Stimulated activated CD4-positive, alpha-beta T cell treated with anti-CD3 and anti-CD28 coated beads, Interleukin-1b, Interleukin-23, amount 100 ng/mL, for 1 hour (primary cell): ENCODE measurements at places on chromosomes 12 and 14.

DNA sequence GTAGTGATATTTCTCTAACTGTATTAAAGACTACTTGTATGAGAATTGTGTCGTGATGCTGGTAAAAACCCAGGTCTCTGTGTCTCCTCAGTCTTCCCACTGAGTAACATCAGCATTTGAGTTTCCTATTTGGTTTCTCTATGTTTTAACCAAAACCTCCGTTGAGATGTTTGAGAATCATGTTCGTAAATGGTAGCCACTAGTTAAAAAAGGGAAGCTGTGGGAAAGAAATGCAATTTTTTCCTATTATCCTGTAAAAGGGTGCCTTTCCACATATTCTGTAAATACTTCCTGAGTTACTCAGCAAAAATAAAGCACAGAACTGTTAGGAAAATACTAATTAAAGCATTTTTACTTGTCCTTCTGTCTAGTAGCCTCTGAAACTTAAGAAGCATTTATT lies 7.0 kb downstream of the CLEC1B start:
- no peak for DNase-seq

DNA sequence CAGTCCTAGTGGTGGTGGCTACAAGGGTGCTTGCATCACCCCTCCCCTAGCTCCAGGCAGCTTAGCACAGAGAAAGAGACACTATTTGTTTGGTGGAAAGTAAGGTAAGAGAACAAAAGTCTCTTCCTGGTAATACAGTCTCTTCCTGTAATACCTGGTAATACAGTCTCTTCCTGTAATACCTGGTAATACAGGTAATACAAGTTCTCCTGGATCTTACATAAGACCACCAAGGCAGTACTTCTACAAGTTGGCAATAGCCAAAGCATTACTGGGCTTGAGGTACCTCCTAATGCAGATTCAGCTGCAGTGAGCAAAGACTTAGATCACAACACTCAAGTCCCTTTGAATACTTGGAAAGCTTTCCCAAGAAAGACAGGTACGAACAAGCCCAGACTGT lies 77.0 kb downstream of the CATSPERB start:
- no peak for DNase-seq

DNA sequence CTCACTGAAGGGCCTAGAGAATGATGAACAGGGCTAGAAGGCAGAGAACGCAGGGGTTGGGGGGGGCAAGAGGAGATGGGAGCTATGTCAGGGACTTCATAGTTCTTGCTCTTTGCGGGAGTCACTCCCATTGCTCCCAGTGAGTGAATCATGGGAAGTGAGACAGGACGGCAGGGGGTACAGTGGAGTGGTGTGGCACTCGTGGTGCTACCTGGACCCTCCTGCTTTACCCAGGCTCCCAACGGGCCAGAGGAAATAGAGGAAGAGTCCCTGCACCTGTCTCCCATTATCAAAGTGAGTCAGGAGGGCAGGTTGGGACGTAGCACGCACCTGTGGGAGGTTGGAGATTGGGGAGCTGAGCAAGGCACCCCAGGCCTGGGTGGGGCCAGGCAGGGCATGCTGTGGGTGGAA lies 1.3 kb upstream of the KRT8 start:
- no peak for DNase-seq

DNA sequence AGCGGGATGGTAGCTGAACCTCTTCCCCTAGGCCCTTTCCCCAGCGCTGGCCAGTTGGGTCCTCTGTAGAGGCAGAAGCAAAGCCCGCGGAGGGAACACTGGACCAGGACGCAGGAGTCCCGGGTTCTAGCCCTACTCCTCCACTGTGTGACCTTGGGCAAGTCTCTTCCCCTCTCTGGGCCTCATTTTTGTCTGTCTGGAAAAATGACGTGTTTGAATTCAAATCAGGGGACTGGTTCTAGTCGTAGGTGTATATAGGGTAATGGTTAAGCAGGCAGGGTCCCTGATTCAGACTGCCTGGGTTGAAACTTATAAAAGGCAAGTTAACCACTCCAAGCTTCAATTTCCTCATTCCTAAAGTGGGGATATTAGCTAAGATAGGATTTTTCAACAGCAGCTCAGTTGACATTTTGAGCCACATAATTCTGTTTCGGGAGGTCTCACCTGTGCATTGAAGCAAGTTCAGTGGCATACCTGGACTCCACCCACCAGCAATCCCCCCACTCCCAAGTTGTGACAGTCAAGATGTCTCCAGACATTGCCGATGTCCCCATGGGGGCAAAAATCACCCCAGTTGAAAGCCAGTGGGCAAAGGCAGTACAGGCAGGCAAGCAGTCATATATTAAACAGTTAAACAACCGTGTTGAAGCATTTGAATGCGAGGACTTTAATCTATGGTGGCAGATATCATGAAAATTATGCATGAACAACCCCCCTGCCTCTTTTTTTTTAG lies 899 bp downstream of the TPCN1 start:
- no peak for DNase-seq
